ENCODE measurements at places on chromosomes 16 and 17. TPM values are rescaled to one million over a fixed set of nuclear protein-coding genes. Genes with fewer than 3 reads are reported as not detected.

- no peak for DNase-seq
Observed at GRCh38 chr16:55476625-55477533, 2.1 kb upstream of the MMP2 start.

- no peak for DNase-seq
Observed at GRCh38 chr17:4998732-4999429, 1.1 kb downstream of the KIF1C start.

DNA sequence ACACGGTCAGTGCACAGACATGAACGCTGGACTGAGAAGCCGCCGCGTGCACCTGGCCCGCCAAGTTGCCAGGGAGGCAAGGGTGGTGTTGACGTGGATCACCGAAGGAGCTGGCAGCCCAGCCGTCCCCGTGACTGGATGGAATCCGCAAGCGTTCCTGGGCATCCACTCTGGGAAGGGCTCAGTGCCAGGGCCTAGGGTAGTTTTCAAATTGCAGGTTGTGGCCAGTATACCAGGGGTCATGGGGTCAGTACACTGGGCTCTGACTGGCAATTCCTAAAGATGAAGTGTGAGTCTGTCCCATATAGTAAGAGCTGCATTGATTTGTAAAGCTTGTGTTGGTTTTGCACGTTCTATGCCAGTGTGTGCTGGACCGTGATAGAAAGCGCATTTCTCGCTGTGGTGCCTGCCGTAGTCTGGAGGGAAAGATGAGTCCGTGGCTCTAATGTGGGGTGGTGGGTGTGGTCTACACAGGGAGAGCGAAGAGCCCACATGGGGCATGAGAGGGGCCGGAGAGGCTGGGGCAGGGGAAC is 21.1 kb upstream of the METRNL start:
- DNase-seq: no peak

- DNase-seq: no peak
Observed at GRCh38 chr16:74143171-74143570, 153.4 kb upstream of the PSMD7 start.

GRCh38 chr17:63477480-63478440 is 899 bp downstream of the ACE start:
- no peak for DNase-seq

GRCh38 chr17:73391331-73392265 is 79.8 kb upstream of the CDC42EP4 start:
- DNase-seq: no peak

DNA sequence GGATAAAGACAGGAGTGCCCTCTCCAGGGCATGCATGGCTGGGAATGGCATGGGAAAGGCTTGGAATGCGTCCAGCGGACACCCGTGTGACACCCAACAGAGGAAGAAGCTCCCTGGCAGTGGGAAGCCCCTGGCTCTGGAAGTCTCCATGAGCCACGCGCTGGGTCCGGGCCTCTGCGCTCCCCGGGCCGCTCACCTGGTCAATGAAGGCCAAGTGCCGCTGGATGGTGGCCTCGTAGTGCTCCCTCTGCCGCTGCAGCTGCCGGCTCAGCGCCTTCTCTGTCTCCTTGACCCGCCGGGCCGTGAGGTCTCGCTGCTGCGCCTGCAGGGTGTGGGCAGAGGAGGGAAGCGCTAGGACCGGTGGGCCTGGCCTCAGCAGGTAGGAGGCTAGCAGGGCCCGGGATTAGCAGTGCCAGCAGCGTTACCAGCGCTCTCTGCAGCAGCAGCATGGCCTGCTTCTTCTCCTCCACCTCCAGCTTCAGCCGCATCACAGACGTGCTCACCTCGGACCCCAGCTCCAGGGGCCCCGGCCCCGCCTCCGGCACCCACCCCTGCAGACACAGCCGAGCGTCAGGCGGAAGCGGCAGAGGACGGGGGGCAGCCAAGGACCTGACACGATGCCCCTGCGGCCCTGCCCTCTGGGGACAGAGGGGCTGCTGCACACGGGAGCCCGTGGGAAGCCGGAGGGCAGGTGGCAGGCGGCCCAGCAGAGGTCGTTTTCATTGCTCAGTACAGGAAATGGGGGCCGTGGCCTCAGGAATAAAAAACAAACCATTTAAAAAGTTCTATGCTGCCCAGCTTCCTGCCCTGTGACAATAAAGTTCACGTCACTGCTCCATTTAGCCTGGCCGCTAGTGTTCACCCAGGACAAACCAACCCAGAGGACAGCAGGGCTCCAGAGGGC is 26.0 kb downstream of the CEP131 start:
- DNase-seq: no peak

GRCh38 chr17:83007504-83008185 is 71.8 kb upstream of the METRNL start:
- DNase-seq: no peak

Gene RFWD3
- total RNA-seq: 27.6 TPM

Gene MMP25
- total RNA-seq: not detected

Gene TRIM65
- 8.1 TPM for total RNA-seq

DNA sequence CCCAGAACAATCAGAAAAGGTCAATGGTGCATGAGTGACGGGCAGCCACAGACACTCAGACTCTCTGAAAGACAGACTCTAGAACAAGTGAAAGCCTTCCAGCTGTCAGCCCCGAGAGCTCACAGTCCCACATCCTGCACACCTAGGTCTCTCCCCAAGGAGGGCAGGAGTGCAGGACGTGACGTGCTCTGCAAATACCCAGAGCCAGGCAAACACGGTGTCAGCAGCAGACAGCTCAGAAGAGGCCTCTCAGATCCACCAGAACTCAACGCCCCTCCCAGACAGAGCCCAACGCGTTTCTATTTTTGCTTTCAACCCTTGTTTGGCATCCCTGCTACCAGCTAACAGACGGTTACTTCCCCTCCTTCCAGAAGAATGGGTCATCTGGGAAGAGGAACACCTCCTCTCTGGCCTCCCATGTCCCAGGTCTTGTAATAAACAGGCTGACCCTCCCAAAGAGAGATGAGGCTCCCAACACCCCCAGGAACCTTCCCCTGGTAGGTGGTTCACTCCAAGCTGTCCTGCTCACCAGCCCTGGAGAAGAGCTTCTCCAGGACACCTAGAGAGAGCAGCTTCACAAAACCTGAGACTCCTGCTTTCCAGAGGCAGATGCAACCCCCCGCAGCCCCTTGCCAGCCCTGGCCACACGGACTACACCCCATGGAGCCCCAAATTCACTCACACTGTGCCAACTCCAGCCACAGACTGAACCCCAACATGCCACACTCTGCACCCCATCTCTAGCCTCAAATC is 7.6 kb downstream of the PITPNM3 start:
- DNase-seq: no peak

GRCh38 chr17:8155231-8155995 is 3.2 kb upstream of the PER1 start:
- DNase-seq: no peak

DNA sequence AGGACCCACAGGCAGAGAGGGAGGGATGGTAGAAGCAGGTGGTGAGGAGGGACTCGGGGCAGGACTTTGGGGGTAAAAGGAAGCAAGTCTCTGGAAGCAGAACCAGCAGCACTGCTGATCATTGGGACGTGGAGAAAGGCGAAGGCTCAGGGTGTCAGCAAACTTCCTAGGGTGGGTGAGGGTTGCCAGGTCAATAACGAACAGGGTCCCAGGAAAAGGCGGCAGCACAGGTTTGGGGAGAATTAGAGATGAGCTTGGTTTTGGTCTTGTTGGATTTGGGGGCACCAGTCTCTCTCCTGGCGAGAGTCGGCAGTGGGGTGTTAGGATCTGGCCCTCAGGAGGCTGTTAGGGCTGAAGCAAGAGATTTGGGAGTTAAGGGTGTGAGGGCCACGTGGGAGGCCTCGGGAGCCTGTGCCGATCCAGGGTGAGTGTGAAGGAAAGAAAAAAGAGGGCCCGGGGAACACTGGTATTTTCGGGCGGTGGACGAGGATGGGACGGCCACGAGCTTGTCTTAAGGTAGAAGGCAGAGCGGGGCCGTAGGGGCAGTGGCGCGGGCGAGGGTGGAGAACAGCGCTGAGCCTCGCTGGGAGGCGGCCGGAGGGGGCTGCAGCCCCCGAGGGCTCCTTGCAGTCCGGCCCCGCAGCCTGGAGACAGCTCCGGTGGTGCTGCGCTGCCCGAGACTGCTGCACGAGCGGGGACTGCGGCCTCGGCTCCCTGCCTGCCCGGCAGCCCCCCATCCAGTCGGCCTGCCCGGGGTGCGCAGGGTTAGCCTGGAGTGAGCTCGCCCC is 765 bp upstream of the ADORA2B start:
- DNase-seq: no peak

Gene ICAM2
- 0.28 TPM for total RNA-seq

Gene NTN1
- total RNA-seq: under 0.01 TPM

Gene ZPBP2
- total RNA-seq: not detected

Gene ITGAX
- 0.18 TPM for total RNA-seq

Gene CD300C
- total RNA-seq: not detected

DNA sequence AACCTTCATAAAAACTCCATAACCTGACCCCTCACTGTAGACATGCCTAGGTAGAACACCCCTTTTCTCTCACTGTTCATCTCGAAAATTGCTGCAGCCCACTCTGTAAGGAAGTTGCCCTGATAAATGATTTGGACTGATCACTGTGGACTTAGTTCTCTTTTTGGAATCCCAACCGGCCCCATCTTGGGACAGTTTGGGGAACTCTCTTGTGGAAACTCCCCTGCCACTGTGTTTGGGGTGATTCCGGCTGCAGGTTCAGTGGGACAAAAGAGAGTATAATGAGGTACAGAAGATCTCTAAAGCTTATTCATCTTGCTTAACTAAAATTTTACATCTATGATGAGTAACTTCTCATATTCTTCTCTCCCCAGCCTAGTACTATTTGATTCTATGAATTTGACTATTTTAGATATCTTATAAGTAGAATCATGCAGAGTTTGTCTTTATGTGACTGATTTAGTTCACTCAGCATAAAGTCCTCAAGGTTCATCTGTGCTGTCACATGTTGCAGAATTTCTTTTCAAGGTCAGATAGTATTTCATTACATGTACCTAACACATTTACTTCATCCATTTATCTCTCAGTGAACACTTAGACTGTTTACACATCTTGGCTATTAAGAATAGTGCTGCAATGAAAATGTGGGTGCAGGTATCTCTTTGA is 84.9 kb downstream of the ABCA8 start:
- no peak for DNase-seq

Gene NECAB2
- not detected for total RNA-seq

GRCh38 chr17:66025551-66025950 is 166.4 kb downstream of the CEP112 start:
- peak; percentile 27 for DNase-seq

Gene CDH8
- not detected for total RNA-seq

Data from IMR-90 (cell line).